A549 treated with Mapracorat at 1 μM for 4 hours (cell line): ENCODE measurements at places on chromosomes 4 and X. TPM values are rescaled to one million over a fixed set of nuclear protein-coding genes. Genes with fewer than 3 reads are reported as not detected.

Gene SLITRK4
- total RNA-seq = not detected in 5 replicates

Gene DGKK
- total RNA-seq = not detected in 5 replicates

Gene FAM184B
- total RNA-seq = 0.02 to 0.08 TPM (median 0.05 TPM) in 4 of 5 replicates, not detected in the other

Gene MID2
- 6.4 to 9.1 TPM (median 7.3 TPM) in 5 replicates for total RNA-seq

Gene STOX2
- 2.0 to 3.7 TPM (median 2.3 TPM) in 5 replicates for total RNA-seq

Gene NLGN4X
- 0.04 TPM in 2 of 5 replicates, not detected in the others for total RNA-seq

Gene MTTP
- not detected in 5 replicates for total RNA-seq

Gene SH3D19
- 20.1 to 25.8 TPM (median 22.3 TPM) in 5 replicates for total RNA-seq

Gene PHEX
- total RNA-seq = 0.24 to 0.38 TPM (median 0.34 TPM) in 5 replicates

Gene SATL1
- not detected in 5 replicates for total RNA-seq

Gene TMEM184C
- total RNA-seq = 18.3 to 22.8 TPM (median 19.3 TPM) in 5 replicates

Gene DRD5
- total RNA-seq = not detected in 5 replicates

Gene DDIT4L
- total RNA-seq = 0.21 to 0.51 TPM (median 0.24 TPM) in 5 replicates

Gene GBA3
- not detected in 5 replicates for total RNA-seq

Gene TDO2
- total RNA-seq = 0.46 to 1.1 TPM (median 0.66 TPM) in 5 replicates

Gene LEF1
- not detected in 5 replicates for total RNA-seq

Gene MSANTD1
- total RNA-seq = 0.08 to 0.20 TPM (median 0.12 TPM) in 5 replicates

Gene SOWAHB
- total RNA-seq = 0.04 to 0.10 TPM (median 0.05 TPM) in 4 of 5 replicates, not detected in the other

Gene SPATA18
- 3.5 to 4.8 TPM (median 4.7 TPM) in 5 replicates for total RNA-seq

Gene ZNF711
- 0.69 to 0.84 TPM (median 0.71 TPM) in 5 replicates for total RNA-seq

Gene RRH
- total RNA-seq = 0.08 to 0.17 TPM (median 0.12 TPM) in 3 of 5 replicates, not detected in the others

Gene SAGE1
- 0.06 to 0.09 TPM (median 0.07 TPM) in 4 of 5 replicates, not detected in the other for total RNA-seq

Gene SPACA5B
- total RNA-seq = not detected in 5 replicates

Gene NEXMIF
- total RNA-seq = 0.12 TPM in 1 of 5 replicates, not detected in the others

Gene L1CAM
- 16.6 to 21.9 TPM (median 18.2 TPM) in 5 replicates for total RNA-seq

Gene VSIG1
- total RNA-seq = 0.13 to 0.44 TPM (median 0.21 TPM) in 5 replicates

Gene HGFAC
- 0.07 to 0.31 TPM (median 0.19 TPM) in 5 replicates for total RNA-seq

Gene RAB9B
- total RNA-seq = 0.04 TPM in 1 of 5 replicates, not detected in the others

Gene CT83
- total RNA-seq = not detected in 5 replicates

Gene FRMD7
- total RNA-seq = not detected in 5 replicates

Gene SPANXA1
- 0.38 to 0.45 TPM in 2 of 5 replicates, not detected in the others for total RNA-seq

Gene SHROOM2
- 0.73 to 0.89 TPM (median 0.88 TPM) in 5 replicates for total RNA-seq

Gene SFRP2
- total RNA-seq = not detected in 5 replicates

Gene TSPAN5
- total RNA-seq = 11.6 to 15.5 TPM (median 13.8 TPM) in 5 replicates

Gene KDM6A
- total RNA-seq = 9.2 to 15.0 TPM (median 12.0 TPM) in 5 replicates

Gene NBDY
- 49.1 to 62.7 TPM (median 51.0 TPM) in 5 replicates for total RNA-seq

Gene SGMS2
- 19.3 to 36.2 TPM (median 28.8 TPM) in 5 replicates for total RNA-seq

Gene TSC22D3
- 153 to 180 TPM (median 174 TPM) in 5 replicates for total RNA-seq

Gene XAGE1A
- total RNA-seq = 19.1 to 53.0 TPM (median 30.5 TPM) in 5 replicates

Gene ACE2
- total RNA-seq = 0.05 TPM in 1 of 5 replicates, not detected in the others

Gene CABS1
- not detected in 5 replicates for total RNA-seq

Gene ZC4H2
- total RNA-seq = 1.4 to 2.5 TPM (median 1.6 TPM) in 5 replicates

Gene RPA4
- 0.18 to 0.33 TPM (median 0.28 TPM) in 5 replicates for total RNA-seq

Gene PAGE2
- not detected in 5 replicates for total RNA-seq

Gene STS
- total RNA-seq = 1.8 to 2.2 TPM (median 1.9 TPM) in 5 replicates
